ENCODE measurements at places on chromosomes 3 and 15.

- no peak for DNase-seq
Observed at GRCh38 chr3:31699309-31699953, 166.7 kb downstream of the STT3B start.

- DNase-seq, result no peak
Observed at GRCh38 chr3:109718850-109719249, 381.5 kb upstream of the DPPA4 start.

DNA sequence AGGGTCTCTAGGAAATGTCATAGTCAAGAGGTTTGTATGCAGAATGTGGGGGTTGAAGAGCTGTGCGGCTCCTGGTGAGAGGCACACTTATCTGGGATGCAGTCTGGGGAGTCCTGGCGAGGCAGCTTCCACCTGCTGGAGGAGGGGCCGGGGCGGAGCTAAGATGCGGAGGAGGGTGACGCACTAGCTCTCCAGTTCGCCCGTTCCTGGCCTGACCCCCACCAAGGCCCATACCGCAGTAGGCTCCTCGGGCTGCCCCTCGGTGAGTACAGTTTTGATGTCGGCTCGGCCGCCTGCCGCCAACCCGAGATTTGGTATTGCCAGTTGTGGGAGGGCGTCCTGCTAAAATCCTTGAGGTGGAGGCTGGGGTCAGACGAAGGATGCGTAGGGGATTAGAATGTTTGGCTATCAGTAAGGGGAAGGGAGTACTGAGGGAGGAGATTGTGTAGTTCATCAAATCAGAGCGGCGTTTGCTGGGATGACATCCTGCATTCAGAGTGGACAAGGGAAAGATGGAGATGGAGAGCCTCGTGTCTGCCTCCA is at the start of gene SCG5:
SCG5 (plus strand) TSS at position 194 of the 543 bp plus-strand sequence. CDS start 1,883 bp downstream, outside the sequence.
- no peak for DNase-seq

GRCh38 chr3:45605534-45605933 is 11.0 kb downstream of the LIMD1 start:
- no peak for DNase-seq

- no peak for DNase-seq
Observed at GRCh38 chr15:93045191-93045785, 43.7 kb downstream of the RGMA start.

- DNase-seq, result no peak
Observed at GRCh38 chr3:89353465-89353864, 246.0 kb downstream of the EPHA3 start.

DNA sequence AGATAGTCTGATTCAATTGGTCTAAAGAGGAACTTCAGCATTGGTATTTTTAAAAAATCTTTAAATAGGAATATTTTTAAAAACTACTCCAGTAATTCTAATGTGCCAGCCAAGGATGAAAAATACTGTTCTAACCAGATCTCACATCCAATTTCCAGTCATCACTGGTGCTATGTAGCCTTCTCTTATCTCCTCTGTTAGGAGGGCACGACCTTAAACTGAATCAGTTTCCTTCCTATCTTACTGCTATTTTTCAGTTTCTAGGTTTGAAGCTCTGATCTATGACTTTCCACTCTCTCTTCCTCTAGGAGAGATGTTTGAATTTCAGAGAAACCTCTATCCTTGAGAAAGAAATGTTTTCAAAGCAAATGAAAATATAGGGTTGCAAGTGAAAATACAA is 31.9 kb downstream of the HAPLN3 start:
- DNase-seq, result no peak

DNA sequence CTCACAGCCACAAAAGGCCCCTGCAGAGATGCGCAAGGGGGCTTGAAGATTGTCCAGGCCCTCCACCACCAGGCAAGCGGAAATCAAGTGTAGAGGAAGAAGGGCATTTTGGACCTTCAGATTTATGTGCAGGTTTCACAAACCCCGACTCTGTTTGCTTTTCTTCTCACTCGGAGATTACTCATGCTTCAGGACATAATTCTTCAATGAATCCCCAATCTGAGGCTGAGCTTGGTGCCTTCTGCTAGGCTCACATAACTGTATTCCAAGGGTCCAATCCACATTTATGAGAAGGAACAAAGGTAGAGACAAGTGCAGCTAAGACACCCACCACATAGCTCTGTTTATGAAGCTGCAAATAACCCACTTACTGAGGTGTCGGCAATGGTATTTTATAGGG is 50.6 kb upstream of the NMNAT3 start:
- DNase-seq, result no peak

- DNase-seq, result no peak
Observed at GRCh38 chr15:73737535-73737934, 15.6 kb downstream of the INSYN1 start.

GRCh38 chr15:45669422-45669821 is 34.6 kb downstream of the SQOR start:
- no peak for DNase-seq

DNA sequence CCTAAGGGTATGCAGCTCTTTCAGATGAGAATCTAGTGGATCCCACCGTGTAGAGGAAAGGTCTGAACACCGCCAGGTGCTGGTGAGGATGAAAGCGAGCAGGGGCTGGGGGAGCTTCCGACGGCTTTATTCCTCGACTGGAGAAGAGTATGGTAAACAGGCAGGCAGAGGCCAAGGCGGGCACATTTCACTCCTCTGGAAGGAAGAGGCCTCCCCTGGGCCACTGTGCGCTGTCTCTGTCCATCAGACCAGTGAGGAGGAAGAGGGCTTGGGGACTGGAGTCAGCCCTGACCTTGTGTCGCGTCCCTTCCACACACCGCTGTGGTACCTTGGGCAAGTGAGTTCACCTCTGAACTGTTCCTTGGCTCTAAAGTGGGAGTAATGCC is 4.2 kb downstream of the GHRL start:
- DNase-seq, result no peak

Measured in stimulated activated CD8-positive, alpha-beta memory T cell treated with anti-CD3 and anti-CD28 coated beads, Interleukin-7, amount 100 ng/mL, for 4 hours (primary cell).